Occipital lobe (tissue), 3 donors: ENCODE measurements at places on chromosomes 11 and 22. TPM values are rescaled to one million over a fixed set of nuclear protein-coding genes. Genes with fewer than 3 reads are reported as not detected.

GRCh38 chr11:46649180-46649738, 31.9 kb downstream of the ATG13 start:
- peak; percentile 27 for DNase-seq

RHOD gene
- total RNA-seq, result not detected

DNA sequence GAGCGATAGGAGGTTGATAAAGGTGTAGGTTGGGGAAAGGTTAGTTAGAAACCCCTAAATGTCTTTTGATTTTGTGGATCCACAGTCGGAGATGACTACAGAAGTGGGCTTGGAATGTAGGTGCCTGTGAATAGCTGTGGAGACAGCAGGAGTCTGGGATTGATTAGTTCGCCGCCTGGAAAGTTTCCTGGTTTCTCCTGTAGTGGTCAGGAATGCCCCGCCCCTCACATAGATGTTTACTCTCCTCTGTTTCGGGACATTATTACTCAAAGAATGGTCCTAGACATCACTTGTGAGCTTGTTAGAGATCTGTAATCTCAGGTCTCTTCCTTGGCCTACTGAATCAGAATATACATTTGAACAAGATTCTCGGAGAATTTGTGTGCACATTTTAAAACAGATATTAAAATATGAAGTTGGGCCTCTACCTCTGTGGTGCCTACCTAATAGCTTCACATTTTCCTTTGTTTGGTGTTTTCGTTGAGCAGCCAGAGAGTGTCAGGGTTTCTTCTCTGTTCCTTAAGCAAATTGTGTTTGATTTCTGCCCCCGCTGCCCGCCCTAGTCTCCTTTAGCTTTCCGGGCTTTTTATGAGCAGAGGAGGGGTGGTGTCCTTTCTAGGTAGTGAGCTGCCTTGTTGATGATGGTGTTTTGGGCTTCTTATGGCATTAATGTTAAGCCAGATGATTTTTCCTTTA, 89.4 kb downstream of the PPP6R3 start:
- DNase-seq, result no peak

- DNase-seq, result no peak
Observed at GRCh38 chr11:79071190-79071589, 369.6 kb downstream of the TENM4 start.

DNA sequence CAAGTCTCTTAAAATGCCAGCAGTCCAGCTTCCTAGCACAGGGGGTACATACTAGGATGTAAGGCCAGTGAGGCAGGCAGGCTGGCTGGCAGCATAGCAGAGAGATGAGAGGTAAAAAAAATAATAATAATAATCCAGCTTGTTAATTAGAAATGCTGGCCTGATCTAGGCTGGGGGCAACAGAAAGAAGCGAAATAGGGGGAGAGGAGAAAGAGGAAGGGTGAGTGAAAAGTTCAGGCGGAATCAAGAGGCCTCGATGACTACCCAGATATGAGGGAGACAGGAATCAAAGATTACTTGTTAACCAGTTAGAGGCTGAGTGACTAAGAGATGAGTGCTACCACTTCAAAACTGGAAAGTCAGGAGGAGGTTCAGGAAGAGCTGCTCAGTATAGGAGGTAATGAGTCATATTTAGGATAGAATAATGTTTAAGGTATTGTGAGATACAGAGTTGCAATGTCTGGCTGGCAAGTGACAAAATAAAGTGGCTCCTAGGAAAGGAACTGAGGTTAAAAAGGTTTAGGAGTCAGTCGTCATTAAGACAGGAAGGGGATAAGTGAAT, 2.8 kb downstream of the ALKBH8 start:
- no peak for DNase-seq

DNA sequence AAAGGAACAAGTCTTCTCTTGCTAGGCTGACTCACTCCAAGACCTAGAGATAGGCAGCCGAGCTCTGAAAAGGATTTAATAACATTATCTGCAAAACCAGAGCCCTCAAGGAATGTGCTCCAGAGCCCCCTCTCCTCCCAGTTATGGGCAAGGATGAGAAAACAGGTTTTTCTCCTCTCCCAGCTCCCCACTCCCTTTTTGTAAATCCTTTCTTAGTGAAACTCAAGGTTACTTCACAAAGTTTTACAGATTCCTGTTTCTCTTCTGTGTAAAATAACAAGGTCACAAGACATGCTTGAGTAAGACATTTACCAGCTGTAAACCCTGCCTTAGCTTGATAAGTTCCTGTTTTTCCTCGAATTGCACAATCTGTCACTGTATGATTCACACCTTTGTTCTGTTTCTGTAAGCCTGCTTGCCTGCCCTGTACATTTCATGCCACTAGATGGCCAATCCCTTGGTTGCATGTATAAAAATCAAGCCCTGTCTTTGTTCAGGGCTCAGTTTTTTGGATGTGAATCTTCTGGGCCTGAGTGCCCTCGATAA, 489.4 kb downstream of the KCNA4 start:
- no peak for DNase-seq

GRCh38 chr11:1760351-1761109, 3.2 kb downstream of the CTSD start:
- DNase-seq, result peak; percentile 73

DNA sequence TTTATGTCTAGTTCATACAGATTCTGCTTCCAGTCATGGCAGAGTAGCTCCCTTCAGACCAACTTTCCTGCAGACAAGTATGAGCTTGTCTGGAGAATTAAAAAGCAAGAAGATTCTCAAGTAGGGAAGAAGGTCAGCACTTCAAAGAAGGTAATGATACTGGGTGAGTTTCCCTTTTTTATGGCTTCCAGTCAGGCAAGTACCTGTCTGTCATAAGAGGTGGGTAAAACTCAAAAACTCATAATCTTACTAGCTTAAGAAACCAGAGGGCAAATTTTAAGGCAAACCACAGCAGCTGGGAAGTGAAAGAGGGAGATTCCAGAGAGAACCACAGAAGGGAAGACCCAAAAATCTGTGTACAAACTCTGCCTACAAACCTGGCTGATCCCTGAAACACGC, 54.2 kb downstream of the DENND5A start:
- no peak for DNase-seq

STX3 gene
- 26.4 TPM for total RNA-seq

GRCh38 chr11:74006743-74007304, 2.1 kb downstream of the UCP3 start:
- no peak for DNase-seq

LGR4 gene
- 19.0 TPM for total RNA-seq

MS4A12 gene
- total RNA-seq, result not detected
